ENCODE measurements at places on chromosomes 5 and 9.

GRCh38 chr5:80408484-80409366, 861 bp downstream of the ZFYVE16 start:
- DNase-seq = peak; percentile 27

DNA sequence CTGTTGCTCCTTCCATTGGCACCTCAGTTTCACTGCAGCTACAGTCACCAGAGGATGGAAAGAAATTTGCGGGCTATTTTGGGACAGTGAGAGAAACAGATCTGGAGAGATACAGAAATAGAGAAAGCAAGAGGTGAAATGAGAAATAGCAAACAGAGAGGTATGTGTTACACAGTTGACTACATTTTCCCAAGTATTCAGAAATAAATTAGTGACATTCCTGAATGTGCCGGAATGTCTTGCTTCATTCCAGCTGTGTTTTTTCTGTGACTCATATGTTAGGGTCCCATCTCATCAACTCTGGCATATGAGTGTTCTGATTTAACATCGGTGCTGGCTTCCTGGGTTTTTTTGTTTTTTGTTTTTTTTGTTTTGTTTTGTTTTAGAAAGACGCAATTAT, 63.8 kb upstream of the ZNF462 start:
- DNase-seq = peak; percentile 42

DNA sequence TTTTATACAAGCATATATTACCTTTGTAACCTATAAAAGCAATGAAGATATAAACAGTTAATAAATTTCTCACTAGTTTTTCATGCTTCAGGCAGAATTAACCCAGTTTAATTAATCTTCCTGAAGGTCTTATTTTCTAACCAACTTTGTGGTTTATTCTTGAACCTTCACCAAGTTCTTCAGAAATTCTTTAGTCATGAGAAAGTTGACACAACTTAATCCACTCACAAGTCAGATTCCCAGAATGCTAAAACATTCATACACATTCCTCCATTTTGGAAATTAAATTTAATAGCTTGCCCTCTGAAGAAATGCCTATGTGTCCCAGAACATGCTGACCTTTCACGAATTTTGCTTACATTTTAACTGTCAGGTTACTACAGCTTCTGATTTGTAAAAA, 105.4 kb upstream of the PAM start:
- no peak for DNase-seq

GRCh38 chr5:156698323-156698722, 151.8 kb upstream of the PPP1R2B start:
- DNase-seq = no peak

DNA sequence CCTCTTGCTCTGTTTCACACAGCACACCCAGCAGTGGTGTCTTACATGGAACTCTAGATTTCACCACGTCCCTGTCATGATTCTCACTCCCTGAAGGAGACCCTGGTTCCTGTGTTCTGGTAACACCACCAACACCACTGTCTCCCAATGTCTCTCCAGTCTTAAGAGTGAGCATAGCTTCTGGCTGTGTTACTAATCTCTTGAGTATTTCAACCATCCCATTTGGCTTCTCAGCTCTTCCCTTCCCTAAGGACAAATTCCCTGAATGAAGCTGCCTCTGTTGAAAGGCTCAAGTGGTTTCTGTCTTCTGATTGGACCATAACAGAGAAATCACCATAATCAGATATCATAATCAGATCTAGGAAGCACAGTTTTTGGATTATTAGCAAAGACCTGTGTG, 311.8 kb downstream of the DNAH5 start:
- peak; percentile 37 for DNase-seq

GRCh38 chr9:34337403-34337802, 8.0 kb downstream of the NUDT2 start:
- DNase-seq = no peak

GRCh38 chr9:33166231-33167083, 679 bp downstream of the B4GALT1 start:
- DNase-seq = no peak

DNA sequence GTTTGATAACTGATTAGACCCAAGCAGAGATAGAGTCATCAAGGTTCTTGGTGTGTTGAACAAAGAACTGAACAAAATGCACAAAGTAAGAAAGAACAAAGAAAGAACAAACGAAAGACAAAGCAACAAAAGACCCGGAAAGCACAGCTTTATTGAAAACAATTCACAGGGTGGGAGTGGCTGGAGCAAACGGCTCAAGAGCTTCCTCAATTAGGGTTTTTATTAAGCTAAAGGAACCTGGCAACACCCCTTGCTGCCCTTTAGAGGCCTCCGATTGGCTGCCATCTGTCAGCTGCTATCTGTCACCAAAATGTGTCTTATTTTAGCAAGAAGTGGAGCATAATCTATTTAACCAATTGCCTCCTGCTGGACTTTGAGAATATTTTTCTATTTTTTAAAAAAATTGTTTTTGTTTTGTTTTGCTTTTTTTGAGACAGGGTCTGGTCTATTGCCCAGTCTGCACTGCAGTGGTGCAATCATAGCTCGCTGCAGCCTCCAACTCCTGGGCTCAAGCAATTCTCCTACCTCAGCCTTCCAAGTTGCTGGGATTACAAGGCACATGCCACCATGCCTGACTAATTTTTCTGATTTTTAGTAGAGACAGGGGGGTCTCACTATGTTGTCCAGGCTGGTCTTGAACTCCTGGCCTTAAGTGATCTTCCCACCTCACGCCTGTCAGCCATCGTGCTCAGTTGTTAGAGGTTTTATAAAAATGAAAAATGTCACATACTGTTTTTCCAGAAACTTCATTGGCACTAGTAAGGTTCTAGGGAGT, 7.7 kb upstream of the ABO start:
- DNase-seq = no peak

- no peak for DNase-seq
Measured at GRCh38 chr5:39151745-39152144, 67.6 kb downstream of the FYB1 start.
